A549 treated with DMSO at 1 μM for 4 hours (cell line): ENCODE measurements at places on chromosomes 2 and 18. TPM values are rescaled to one million over a fixed set of nuclear protein-coding genes. Genes with fewer than 3 reads are reported as not detected.

Gene ANKRD30BL
- total RNA-seq, result not detected in 5 replicates

Gene DCDC2C
- 0.15 to 0.50 TPM (median 0.36 TPM) in 5 replicates for total RNA-seq

Gene IL1B
- total RNA-seq, result 0.17 to 0.49 TPM (median 0.28 TPM) in 5 replicates

Gene GRP
- total RNA-seq, result not detected in 5 replicates

Gene PLB1
- total RNA-seq, result 1.1 to 2.0 TPM (median 1.6 TPM) in 5 replicates
